Keratinocyte (primary cell): ENCODE measurements at places on chromosomes 12 and 14.
A peak's percentile ranks its signal among the peaks of the same experiment; 100 is the strongest.

DNA sequence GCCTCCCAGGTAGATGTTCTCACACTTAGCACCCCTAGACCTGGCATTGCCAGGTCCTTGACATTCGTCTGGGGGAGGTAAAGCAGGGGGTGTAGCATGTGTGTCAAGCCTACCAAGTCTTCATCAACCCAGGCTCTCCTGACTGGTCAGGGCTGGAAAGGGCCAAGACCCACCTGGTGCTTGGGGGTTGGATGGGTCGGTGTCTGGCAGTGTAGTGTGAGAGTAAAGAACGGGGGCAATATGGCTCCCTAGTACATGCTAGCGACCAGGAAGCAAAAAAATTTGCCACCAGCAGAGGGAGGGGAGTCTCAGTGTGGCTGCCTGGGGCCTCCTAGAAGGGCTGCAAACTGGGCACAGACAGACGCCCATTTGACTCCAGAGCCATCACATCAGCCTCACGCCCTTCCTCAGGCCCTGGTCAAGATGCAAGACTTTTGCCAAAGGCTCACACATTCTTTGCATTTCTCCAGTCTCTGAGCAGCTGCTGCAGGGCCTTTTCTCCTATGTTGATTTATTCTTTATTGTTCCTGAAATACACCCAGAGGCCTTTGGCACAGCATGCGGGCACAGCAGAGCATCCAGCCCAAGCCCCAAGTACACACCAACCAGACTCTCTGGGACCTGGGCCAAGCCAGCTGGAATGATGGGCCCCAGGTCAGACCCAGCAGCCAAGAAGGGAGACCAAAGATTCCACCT lies 38.3 kb upstream of the PNMA1 start:
- H3K36me3 ChIP-seq: no peaks in the 10 kb centered on the region
- peak overlapping the region; percentile 98 for H3K27ac ChIP-seq
- no peak for DNase-seq
- H3K4me1 ChIP-seq: peaks cover 93% of the 10 kb centered on the region

GRCh38 chr14:63277591-63278183 lies 41.0 kb downstream of the GPHB5 start:
- no peak overlapping the region for H3K27ac ChIP-seq
- no peak for DNase-seq
- H3K4me1 ChIP-seq: peaks cover 2% of the 10 kb centered on the region
- no peaks in the 10 kb centered on the region for H3K36me3 ChIP-seq

GRCh38 chr14:28772613-28773012 lies 6.0 kb downstream of the FOXG1 start:
- DNase-seq: no peak
- H3K4me1 ChIP-seq: no peaks in the 10 kb centered on the region
- H3K27ac ChIP-seq: no peak overlapping the region
- no peak overlapping the region for H3K4me3 ChIP-seq
- H3K36me3 ChIP-seq: no peaks in the 10 kb centered on the region

- no peak for DNase-seq
- H3K27ac ChIP-seq: no peak overlapping the region
- H3K27me3 ChIP-seq: no peaks in the 10 kb centered on the region
- peaks cover 9% of the 10 kb centered on the region for H3K4me1 ChIP-seq
- H3K4me3 ChIP-seq: no peak overlapping the region
These were observed 10.9 kb upstream of the PIK3C2G start for GRCh38 chr12:18250313-18250916.

DNA sequence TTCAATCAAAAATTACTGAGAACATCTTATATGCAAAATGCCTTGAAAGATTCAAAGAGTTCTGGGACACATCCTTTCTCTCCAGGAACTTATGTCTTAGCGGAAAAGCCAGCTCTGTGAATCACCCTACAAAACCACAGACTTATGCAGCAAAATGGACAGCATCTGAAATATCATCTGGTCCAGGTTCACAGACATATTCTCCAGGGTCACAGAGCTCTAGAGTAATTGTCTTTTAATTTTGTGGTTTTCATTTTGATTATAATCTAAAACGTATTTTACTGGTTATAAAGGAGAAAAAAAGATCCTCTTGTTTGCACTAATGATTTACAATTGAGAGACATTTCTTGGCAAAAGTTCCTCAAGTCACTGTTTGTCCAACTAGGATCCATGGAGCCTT lies 246.2 kb downstream of the MSRB3 start:
- H3K27ac ChIP-seq: peak overlapping the region; percentile 86
- peaks cover 43% of the 10 kb centered on the region for H3K4me1 ChIP-seq
- no peak overlapping the region for H3K4me3 ChIP-seq
- no peaks in the 10 kb centered on the region for H3K36me3 ChIP-seq
- no peaks in the 10 kb centered on the region for H3K27me3 ChIP-seq

- H3K4me3 ChIP-seq: no peak overlapping the region
- no peak for DNase-seq
- H3K36me3 ChIP-seq: no peaks in the 10 kb centered on the region
- peak overlapping the region; percentile 1 for H3K27ac ChIP-seq
- H3K27me3 ChIP-seq: no peaks in the 10 kb centered on the region
These were observed 5.6 kb downstream of the CNOT2 start for GRCh38 chr12:70248876-70249275.

DNA sequence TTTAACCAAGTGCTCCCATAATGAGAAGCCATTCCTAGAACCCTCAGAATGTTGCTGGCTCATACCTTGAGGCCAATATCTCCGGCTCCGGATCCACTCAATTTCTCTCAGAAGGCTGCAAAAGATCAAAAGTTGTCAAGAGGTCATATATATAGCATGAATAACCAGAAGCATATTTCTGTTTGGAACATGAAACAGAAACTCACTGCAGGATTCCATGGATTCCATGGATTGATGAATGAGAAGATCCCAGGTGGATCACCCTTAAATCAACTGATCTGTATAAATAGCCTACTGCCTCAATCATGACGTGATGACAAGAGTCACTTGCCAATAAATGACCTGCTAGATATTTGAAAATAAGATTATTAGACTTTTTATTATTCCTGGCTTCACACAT lies 3.3 kb upstream of the NT5DC3 start:
- no peak overlapping the region for H3K27ac ChIP-seq
- H3K27me3 ChIP-seq: no peaks in the 10 kb centered on the region
- no peak overlapping the region for H3K4me3 ChIP-seq
- H3K4me1 ChIP-seq: peaks cover 15% of the 10 kb centered on the region

DNA sequence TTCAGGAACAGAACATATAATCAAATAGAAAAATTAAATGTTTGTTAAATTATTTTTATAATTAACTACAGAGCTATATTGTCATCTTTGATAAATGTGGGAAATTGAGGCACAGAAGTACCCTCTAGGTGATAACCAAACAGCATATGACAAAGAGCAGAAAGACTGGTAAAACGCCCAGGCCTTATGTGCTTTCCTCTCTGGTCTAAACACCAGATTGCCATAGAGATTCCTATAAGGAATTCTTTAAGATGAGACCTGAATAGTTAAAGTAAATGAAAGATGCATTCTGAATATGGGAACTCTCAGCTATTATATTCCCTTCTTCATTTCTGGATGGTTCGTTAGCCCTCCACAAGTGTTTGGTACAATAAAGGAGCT lies 140.0 kb upstream of the SOX5 start:
- H3K27me3 ChIP-seq: no peaks in the 10 kb centered on the region
- no peak overlapping the region for H3K4me3 ChIP-seq
- no peak for DNase-seq
- no peaks in the 10 kb centered on the region for H3K4me1 ChIP-seq

DNA sequence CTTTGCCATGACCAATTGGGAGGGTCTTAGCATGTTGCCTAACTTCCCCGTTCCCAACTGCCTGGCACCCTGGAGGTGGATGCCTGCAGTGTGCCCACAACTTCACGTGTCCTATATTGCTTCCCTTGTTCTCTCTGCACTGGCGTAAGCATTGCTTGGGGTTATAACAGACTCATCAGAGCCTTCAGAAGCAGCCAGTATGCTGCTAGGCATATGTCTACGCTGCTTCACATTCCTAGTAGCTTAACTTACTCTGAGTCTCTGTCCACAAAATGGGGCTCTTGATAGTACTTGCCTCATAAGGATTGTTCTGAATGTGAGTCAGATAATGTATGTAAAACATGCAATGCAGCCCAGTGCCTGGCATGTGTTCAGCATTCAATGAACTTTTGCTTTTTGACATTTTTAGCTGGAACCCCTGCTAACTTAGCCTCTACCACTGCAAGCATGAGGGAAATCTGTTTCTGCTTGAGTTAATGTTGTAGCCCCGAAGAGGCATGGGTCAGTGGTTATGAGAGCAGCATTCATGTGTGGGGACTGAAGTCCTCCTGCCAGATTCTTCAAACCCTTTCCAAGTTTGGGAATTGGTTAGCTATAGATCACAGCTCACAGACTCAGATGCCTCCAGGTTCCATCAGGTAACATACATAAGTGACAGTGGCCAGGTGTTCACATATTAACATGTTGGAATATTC lies 2.8 kb downstream of the SLC5A8 start:
- H3K4me1 ChIP-seq: peaks cover 23% of the 10 kb centered on the region
- H3K27ac ChIP-seq: peak overlapping the region; percentile 61
- H3K36me3 ChIP-seq: no peaks in the 10 kb centered on the region
- H3K27me3 ChIP-seq: peaks cover 17% of the 10 kb centered on the region
- no peak overlapping the region for H3K4me3 ChIP-seq

- H3K27ac ChIP-seq: no peak overlapping the region
- H3K4me1 ChIP-seq: no peaks in the 10 kb centered on the region
These were observed 10.1 kb downstream of the TMEM119 start for GRCh38 chr12:108587826-108588225.

DNA sequence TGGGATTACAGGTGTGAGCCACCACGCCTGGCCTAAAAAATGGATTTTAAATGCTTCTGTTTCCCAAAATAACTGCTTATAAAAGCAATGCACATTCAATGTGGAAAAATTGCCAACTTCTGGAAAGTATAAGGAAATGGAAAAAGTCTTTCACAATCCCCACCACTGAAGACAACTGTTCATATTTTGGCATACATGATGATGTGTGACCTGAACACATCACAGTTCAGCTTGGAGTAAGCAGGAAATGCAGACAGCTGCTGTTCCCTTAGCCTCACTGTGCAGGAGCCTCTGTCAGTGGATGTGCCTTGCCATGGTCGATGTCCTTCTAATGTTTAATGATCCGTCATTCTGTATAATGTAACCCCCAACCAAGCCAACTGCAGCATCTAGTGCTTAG lies 5.2 kb downstream of the MTERF2 start:
- H3K4me3 ChIP-seq: no peak overlapping the region
- H3K27ac ChIP-seq: no peak overlapping the region
- H3K27me3 ChIP-seq: no peaks in the 10 kb centered on the region
- H3K36me3 ChIP-seq: no peaks in the 10 kb centered on the region
- no peak for DNase-seq

DNA sequence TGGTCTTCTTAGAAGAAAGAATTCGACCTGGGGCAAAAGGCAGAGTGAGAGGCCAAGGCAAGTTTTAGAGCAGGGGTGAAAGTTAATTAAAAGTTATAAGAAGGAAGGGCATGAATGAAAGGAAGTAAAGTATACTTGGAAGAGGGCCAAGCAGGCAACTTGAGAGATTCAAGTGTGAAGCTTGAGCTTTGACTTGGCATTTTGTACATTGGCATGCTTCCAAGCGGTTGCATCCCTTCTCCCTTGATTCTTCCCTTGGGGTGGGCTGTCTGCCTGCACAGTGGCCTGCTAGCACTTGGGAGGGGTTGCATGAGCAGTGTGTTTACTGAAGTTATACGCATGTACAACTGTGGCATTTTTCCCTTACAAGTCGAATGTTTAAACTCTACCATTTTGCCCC lies 74.8 kb upstream of the MGAT4C start:
- DNase-seq: no peak
- H3K36me3 ChIP-seq: no peaks in the 10 kb centered on the region
- H3K27me3 ChIP-seq: no peaks in the 10 kb centered on the region
- H3K27ac ChIP-seq: no peak overlapping the region

- H3K27me3 ChIP-seq: no peaks in the 10 kb centered on the region
- H3K27ac ChIP-seq: peak overlapping the region; percentile 75
- peaks cover 31% of the 10 kb centered on the region for H3K4me1 ChIP-seq
- no peak for DNase-seq
These were observed 27.4 kb downstream of the FAM234B start for GRCh38 chr12:13071305-13072280.

GRCh38 chr14:29035134-29035533 lies 268.5 kb downstream of the FOXG1 start:
- DNase-seq: no peak
- H3K36me3 ChIP-seq: no peaks in the 10 kb centered on the region
- H3K4me3 ChIP-seq: no peak overlapping the region
- H3K27ac ChIP-seq: no peak overlapping the region

DNA sequence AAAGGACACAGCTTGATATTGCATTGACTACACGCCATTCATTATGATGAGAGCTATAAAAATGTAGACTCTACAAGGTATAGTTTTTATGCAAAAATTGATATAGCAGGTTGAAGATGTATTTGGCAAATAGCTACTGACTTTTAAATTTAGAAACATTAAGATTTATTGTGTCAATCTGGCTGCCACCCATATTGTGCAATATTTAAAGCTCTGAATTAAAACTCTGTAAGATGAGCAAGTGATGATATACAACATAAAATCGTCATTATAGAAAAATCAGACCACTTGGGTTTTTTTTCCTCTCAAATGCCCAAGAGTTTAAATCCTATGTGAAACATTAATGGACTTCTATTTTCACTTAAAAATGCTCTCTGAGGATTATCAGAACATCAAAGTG lies 36.8 kb upstream of the E2F7 start:
- H3K27ac ChIP-seq: peak overlapping the region; percentile 36
- H3K27me3 ChIP-seq: no peaks in the 10 kb centered on the region
- DNase-seq: no peak
- peaks cover 25% of the 10 kb centered on the region for H3K4me1 ChIP-seq
- H3K36me3 ChIP-seq: no peaks in the 10 kb centered on the region

DNA sequence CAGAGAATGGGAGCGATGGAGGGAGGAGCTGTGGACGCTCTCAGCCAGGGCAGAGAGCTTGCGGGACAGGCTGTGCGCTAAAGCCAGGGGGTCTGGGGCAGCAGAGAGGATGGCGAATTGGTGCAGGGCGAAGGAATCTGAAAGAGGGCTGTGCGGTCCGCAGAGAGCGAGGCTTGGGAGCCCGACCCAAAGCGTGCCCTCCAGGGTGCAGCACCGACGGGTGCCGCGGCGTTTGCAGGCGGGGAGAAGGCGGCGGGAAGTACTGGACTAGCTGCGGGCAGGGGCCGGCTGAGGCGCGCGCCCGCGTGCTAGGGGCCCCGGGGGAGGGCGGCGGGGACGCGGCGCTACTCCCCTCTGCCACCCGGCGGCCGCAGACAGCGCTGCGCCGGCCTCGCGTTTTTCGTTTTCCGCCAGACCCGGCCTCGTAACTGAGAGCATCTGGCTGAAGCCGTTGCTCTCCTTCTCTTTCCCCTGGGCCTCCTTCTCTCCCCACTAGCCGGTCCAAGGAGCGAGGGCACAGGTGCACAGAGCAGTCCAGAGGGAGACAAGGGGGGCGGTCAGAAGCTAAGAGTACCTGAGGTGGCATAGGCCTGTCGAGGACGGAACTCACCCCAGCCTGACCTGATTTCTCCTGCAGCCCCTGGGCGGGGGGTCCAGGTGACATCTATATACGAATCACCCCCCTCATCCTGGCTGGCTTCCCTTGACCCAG lies 24.9 kb downstream of the SLC6A12 start:
- H3K27ac ChIP-seq: no peak overlapping the region
- no peak for DNase-seq
- H3K27me3 ChIP-seq: peaks cover 15% of the 10 kb centered on the region
- H3K4me3 ChIP-seq: peak overlapping the region; percentile 18
- H3K36me3 ChIP-seq: no peaks in the 10 kb centered on the region
- no peaks in the 10 kb centered on the region for H3K4me1 ChIP-seq

- H3K27ac ChIP-seq: no peak overlapping the region
- DNase-seq: no peak
- H3K36me3 ChIP-seq: peaks cover 35% of the 10 kb centered on the region
- H3K4me1 ChIP-seq: no peaks in the 10 kb centered on the region
These were observed 42.0 kb downstream of the RFLNA start for GRCh38 chr12:124336742-124337520.
